ENCODE measurements at places on chromosomes 12 and 14. TPM values are rescaled to one million over a fixed set of nuclear protein-coding genes. Genes with fewer than 3 reads are reported as not detected.

The SHMT2 gene
- 56.1 TPM for total RNA-seq

DNA sequence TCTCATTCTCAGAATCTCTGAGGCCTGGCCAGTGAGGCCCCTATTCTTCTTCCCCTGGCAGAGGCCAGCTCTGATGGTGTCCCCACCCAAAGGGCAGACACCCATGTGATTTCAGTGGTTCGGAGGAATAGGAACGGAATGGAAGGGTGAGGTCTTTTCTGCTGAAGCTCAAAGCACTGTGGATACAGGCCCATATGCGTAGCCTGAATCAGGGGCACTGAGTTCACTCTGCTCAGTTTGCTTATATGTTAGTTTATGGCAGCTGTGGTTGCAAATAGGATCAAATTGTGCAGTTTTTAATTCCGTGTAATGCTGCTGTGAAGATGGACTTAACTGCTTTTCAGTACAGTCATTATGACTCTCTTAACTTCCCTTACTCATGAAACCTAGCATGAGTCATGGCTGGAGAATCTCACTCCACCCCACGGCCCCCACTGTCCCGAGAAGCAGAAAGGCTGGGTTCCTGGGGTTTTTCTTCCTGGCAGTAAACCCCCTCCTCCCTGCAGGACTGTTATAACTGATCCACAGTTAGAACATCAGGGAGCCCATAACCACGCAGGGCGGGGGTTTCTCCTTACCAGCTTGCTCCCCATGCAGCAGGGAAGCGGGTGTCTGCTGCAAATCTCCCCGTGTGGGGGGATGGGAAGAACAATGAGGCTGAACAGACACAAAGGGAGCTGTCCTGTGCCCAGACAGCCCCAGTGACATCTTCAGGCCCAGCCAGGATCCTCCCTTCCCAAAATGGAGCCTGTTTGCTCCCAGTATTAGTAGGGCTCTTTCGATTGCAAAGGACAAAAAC, 122.7 kb downstream of the SLC38A6 start:
- DNase-seq, result no peak

The NUAK1 gene
- total RNA-seq, result 3.4 TPM

GRCh38 chr12:115149685-115150378, 465.9 kb upstream of the TBX3 start:
- no peak for DNase-seq

DNA sequence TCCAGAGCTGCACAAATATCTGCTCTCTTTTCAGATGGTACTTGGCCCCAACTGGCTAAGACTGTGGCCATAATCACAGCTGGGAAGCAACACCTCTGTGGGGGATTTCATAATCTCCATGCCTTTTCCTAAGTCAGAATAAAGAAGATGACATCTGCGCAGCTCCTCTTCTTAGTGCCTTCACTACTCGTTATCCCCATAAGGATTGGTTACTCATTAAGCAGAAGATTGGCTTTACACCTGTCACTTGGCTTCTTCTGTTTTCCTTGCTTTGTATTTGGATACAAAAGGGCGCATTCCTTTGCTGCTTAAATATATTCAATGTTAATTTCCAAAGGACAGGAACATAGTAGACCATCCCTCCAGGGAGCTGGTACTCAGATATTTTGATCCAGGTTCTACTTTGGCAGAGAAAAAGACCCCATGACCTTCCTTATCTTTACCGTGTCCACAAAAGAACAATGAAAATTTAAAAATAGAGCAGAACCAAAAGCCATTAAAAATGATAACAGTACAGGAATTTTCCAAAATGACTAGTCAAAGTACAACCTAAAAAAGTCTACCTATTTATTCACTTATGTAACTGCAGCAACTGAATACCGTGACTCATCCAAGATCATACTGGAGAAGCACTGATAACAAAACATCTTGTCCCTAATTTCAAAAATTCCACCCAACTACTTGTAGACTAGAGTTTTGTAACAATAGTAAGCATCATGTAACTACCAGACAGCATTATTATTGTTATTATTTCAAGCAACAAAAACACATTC, 352.3 kb upstream of the TMPO start:
- no peak for DNase-seq

DNA sequence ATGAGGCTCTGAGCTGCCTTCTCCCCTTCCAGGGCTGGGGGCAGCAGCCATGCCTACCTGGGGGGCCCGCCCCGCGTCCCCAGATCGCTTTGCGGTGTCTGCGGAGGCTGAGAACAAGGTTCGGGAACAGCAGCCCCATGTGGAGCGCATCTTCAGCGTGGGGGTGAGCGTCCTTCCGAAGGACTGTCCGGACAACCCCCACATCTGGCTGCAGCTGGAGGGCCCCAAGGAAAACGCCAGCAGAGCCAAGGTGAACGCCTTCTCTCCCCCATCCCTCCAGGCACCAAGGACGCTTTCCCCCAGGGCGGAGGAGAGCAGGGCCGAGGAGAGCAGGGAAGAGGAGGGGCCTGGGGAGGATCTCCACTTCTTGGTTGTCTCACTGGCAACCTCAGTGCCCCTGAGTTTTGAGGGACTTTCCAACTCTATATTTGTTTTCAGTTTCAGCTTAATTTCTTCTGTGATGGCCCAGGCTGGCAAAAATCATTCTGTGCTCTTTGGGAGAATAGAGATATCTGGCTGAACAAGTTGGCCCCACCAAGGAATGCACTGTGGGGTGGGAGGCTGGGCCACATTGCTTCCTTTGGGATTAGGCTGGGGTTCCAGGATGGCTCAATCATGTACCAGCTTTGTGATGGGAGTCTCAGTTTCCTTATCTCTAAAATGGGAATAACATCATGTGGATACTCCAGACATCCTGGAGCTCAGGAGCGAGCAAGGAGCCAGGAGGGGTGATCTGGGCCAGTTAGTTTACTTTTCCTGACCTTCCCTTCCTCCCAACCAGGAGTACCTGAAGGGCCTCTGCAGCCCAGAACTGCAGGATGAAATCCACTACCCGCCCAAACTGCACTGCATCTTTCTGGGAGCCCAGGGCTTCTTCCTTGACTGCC, 1.2 kb downstream of the KHNYN start:
- DNase-seq, result no peak

The FOXA1 gene
- total RNA-seq, result 27.7 TPM

DNA sequence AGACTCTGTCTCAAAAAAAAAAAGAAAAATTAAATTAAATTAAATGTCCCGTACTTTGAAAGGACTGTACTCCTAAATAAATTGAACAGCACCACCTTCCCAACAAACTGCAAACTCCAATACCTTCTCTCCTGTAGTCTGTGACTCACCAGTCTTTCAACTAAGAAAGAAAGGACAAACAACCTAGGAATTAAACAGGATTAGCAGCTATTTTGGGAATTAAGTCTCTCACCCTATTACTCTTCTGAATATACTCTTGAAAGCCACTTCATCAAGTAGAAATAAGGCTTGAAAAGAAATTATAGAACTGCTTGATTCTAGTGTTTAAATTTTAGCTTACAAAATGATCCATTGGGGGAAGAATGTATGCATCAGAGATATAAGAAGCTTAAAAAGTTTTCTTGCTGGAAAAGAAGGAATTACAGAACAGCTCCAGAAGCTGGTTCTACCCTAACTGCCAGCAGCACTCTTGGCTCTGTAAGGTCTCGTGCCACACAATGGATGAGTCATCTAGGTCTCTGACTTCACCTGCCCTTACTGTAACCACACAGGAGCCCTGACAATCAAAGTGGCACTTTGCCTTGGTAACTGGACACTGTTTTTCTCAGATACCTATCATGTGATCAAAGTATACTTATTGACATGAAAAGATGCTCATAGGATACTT, 57.0 kb upstream of the CERS5 start:
- DNase-seq, result no peak

The PZP gene
- total RNA-seq, result not detected

- DNase-seq, result no peak
Measured at GRCh38 chr14:26896447-26896846, 298.6 kb upstream of the NOVA1 start.

DNA sequence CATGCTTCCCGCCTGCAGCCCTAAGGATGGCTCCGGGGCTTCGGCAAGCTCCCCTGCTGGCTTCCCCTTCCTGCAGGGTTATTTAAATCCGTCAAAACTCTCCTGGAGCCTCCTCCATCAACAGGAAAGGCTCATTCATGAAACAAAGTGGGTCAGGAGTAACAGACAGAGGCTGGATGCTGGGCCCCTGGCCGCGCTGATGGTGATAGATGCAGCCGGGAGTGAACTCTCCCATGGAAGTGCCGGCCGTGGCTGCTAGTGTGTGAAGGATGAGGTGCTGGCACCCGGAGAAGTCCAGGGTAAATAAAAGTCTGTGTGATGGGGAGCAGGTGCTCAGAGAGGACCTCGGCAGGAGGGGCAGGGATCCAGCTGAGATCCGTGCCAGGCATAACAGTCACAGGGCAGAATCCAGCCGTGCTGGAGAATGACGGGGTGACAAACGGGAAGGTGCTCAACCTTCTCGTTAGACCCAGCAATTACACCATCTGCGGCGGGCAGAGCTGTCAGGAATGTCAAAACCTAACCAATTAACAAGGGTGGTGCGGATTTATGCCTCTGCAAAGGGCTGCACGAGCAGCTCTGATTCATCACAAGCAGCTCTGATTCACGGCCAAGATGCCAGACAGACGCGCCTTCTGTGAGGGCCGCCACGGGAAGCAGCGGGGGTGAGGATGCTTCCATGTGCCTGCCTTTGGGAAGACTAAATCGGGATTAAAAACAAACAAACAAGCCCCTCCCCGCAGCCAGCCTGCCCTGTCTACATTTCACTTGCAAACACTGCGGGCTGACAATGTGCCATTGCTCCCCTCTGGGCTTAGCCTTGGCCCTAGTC, 55.6 kb downstream of the SYNE3 start:
- no peak for DNase-seq

GRCh38 chr14:53529519-53529918, 376.4 kb upstream of the DDHD1 start:
- no peak for DNase-seq

The KLRF1 gene
- 0.35 TPM for total RNA-seq

DNA sequence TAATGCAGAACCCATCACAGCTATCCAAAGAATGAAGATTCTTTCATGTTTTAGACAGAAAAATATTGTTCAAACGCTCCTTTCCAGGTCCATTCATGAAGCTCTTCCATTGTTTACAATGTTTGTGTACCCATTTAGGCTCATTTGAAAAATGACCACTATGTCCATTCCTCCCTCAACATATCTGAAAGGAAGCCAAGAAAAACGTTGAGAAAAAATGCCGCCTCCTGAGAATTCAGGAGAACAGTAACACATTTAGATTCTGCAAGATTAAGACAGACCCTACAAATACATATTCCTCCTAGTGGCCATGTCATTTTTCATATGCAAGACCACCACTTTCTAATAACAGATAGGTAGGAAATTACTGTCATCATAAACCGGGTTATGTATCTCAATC, 124.4 kb downstream of the SLC25A21 start:
- no peak for DNase-seq

The NEDD8 gene
- 182 TPM for total RNA-seq

DNA sequence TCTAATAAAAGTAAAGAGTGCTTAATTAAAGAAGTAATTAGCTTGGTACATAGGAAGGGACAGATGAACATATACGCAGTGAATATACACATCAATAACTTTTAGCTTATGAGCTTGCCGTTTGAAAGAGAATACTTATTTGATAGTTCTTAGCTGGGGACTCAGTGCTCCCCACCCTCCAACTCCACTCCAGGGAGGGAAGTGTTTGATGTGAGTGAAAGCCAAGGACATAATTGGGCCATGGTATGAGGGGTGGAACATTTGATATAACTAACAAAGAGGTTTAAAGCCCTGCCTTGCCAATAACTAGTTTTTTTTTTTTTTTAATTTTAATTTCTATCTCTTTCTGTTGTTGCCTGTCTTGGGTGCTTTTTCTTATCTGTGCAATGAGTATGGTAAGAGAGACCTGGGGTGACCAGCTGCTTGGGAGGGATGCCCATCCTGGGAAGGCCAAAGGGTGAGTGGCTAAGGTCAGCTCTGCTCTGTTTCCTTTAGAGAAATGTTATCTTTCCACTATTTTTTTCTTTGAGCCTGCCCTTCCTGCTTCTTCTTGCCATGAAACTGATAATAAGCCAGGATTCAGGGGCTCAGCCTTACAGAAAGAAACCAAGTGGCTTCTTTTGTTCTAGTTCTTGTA, 132.8 kb upstream of the CPSF6 start:
- DNase-seq, result no peak

The SSPN gene
- 11.3 TPM for total RNA-seq

- no peak for DNase-seq
Measured at GRCh38 chr12:32789916-32790315, 34.2 kb upstream of the YARS2 start.

- no peak for DNase-seq
Measured at GRCh38 chr12:31317471-31318395, 8.2 kb downstream of the SINHCAF start.

The PTGER2 gene
- 2.5 TPM for total RNA-seq

DNA sequence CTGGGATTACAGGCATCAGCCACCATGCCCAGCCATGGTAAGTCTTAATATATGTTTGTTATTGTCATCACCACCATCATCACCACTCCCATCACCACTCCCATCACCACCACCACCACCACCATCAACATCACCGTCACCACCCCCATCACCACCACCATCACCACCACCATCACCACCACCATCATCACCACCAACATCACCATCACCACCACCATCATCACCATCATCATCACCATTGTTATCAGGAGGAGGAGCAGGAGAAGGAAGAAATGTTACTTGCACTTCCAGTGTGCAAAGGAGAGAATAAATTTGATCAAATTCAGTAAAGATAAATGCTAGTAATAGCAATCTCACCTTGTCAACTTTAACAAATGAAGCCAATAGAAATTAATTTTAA, 71.2 kb upstream of the CHST11 start:
- no peak for DNase-seq

- no peak for DNase-seq
Measured at GRCh38 chr12:91023326-91024004, 18.7 kb upstream of the EPYC start.

The CISTR gene
- total RNA-seq, result not detected

GRCh38 chr14:50828721-50829488, 2.1 kb downstream of the NIN start:
- no peak for DNase-seq

DNA sequence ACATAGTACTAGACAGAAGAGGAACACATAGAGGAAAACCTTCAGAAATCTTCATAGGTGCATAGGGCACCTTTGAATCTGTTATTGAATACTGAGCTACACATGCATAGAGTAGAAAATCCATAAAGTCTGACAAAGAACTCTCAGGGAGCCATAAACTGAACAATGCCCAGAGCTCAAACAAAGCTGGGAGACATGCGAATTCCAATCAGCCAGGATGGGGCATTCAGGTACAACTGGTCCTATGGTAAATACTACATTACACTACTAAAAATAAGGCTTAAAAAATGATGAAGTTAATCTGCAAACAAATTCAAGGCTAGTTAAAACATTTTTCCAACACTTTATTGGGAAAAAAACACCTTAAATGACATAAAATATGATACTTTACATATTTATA, 259.7 kb downstream of the DIO2 start:
- no peak for DNase-seq

GRCh38 chr12:30211743-30212142, 428.0 kb upstream of the TMTC1 start:
- no peak for DNase-seq

Data from esophagus squamous epithelium (tissue), 5 donors.